Activated CD4-positive, alpha-beta T cell treated with anti-CD3 and anti-CD28 coated beads, Interleukin-2, amount 50 U/mL, for 1 hour (primary cell): ENCODE measurements at places on chromosomes 2 and 18.

- DNase-seq = no peak
Measured at GRCh38 chr2:238166391-238167343, 7.9 kb downstream of the ERFE start.

DNA sequence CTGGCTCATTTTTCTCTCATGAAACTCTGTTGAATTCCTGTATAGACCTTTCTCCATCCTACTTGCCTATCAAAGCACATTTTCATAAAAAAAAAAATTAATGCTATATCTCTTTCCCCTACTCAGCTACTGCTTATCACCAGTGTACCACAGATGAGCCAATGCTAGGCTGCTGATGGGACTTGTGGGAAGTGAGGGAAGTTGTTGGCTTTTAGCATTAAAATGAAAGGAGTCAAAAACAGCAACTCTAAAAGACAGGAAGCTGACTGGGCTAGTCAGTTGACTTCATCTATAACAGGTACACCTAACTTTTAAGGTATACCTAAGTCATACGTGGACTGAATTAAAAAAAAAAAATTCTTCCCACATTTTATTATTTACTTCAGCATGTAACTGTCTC is 102.1 kb downstream of the FAM117B start:
- DNase-seq = no peak

DNA sequence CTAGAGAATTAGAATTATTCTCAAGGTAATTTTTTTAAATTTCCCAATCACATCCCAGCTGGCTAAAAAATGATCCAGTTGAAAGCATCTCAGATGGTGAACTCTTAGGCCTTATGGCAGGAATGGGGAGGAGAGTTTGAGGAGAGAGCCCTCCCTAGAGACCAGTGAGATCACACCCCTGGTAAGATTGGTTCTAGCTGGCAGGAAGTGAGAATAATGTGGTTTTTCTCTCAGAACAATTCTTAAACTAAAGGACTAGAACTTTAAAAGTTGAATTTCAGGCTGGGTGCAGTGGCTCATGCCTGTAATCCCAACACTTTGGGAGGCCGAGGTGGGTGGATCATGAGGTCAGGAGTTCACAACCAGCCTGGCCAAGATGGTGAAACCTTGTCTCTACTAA is 120.2 kb downstream of the MYO3B start:
- no peak for DNase-seq

DNA sequence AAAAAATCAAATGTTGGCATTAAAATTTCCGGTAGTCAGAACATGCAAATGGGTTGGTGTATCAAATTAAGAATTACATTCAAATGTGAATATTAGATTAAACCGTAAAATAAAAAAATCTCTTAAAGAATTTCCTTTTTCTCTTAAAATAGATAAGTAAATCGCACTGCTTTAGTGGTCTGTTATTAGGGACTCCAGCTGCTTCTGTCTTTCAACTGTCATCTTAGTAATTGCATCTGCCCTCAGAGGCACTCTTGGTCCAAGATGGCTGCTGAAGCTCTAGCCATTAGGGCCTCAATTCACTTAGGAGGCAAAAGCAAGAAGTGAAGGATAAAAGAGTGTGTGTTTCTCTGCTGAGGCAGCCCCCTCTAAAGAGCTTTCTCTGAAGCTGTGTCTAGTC is 132.4 kb downstream of the MGAT5 start:
- DNase-seq = no peak

GRCh38 chr2:104658144-104658835 is 195.6 kb upstream of the POU3F3 start:
- no peak for DNase-seq

DNA sequence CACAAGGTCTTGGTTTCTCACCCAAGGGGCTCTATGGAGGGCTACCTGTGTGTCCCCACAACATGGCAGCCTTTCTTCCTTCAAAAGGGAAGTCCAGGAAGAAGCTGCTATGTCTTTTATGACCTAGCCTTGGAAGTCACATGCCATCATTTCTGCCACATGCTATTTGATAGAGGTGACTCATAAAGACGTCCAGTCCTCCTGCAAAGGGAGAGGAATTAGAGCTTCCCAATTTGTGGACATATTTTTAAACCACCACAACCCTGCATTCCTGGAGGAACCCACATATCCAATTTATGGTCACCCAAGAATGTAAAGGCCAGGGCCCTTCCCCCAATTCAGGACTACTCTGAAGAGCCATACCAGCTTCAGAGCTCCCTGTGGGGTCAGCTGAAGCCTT is 246.2 kb downstream of the CYP26B1 start:
- no peak for DNase-seq

DNA sequence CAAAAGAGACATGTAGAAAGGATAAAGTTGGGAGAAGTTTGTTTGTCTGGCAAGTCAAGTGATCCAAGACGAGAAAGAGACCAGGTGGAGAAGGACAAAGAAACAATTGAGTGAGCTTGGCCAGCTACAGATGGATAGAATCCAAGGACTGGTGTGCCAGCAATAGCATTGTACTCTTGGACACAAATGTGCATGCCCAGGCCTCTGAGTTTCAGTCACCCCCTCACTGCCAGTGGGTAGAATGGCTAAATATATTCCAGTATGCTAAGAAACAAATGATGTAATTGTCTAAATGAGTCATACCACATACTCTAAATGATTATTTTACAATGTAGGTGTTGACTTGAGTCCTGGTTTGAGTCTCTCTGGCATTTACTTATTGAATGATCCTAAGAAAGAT is 881.3 kb downstream of the LRRTM4 start:
- DNase-seq = no peak

GRCh38 chr18:55844382-55844781 is 256.4 kb upstream of the TCF4 start:
- no peak for DNase-seq

DNA sequence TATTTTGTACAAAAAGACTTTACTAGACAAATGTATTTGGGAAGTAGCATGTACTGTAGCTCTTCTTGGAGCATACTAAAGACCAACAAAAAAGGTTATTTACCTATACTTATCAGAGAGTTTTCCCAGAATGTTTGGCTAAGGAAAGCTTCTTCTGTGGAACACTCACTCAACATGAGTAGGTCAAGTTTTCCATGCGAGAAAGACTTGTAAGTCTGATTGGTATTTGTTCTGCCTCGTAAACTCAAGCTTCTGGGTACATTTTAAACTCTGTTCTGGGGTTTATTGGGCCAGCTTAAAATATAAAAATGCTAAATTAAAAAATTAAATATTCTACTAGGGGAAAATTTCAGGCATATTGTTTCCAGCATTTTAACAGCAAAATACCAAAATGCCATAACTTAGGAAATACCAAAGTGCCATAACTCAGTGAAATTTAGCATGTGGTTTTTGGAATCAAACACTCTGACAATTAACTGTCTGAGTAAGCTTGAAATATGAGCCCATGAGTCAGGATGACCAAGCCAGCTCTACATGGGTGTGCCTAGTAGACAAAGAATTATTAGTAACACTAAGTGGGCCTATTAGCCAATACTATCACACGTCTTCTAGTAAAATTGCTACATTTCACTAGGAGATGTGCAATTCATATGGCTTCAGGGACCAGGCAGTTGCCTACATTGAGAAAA is 47.3 kb upstream of the SERPINE2 start:
- DNase-seq = no peak

DNA sequence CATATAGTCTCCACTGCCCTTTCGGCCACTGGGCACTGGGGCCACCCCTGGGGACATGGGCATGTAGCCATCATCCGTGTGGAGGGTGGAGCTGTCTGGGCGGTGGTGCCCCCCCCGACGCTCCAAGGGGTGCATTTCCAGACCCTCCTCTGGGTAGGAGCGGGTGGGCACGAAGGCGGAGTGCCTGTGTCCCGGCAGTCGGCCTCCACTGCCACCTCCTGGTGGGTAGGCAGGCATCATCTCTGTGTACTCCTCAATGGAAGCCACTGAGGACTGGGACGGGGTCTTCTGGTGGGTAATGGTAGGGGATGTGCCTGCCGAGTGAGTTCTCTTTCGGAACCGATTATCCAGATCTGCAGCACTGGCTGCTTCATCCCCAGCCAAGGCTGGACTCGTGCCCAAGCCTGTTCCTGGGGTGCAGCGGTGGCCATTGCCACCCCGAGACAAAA is 2.8 kb downstream of the IRS1 start:
- peak; percentile 10 for DNase-seq

- DNase-seq = no peak
Measured at GRCh38 chr2:177535958-177536504, 143.5 kb downstream of the AGPS start.

DNA sequence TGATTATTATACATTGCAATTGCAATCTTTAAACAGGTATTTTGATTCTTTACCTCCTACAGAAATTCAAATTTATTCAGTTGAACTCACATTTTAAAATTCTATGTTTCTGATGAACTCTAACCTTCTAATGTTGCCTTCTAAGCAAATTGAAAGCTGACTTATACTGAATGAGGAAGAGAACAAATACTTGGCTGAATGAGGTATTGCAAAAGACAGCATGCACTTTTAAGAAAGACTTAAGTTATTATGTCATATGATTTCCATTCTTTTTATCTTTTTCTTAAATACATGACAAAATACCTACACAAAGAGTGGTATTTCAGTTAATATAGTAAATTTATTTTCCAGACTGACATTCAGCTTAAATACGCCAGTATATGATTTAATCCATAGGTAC is 64.7 kb downstream of the FAM228A start:
- no peak for DNase-seq

- DNase-seq = no peak
Measured at GRCh38 chr2:15158100-15158499, 403.0 kb downstream of the NBAS start.

- DNase-seq = no peak
Measured at GRCh38 chr18:74589021-74589420, 8.6 kb upstream of the ZNF407 start.

- DNase-seq = no peak
Measured at GRCh38 chr18:46257366-46257765, 153.2 kb downstream of the HAUS1 start.

- no peak for DNase-seq
Measured at GRCh38 chr18:25553631-25554263, 201.8 kb upstream of the ZNF521 start.

DNA sequence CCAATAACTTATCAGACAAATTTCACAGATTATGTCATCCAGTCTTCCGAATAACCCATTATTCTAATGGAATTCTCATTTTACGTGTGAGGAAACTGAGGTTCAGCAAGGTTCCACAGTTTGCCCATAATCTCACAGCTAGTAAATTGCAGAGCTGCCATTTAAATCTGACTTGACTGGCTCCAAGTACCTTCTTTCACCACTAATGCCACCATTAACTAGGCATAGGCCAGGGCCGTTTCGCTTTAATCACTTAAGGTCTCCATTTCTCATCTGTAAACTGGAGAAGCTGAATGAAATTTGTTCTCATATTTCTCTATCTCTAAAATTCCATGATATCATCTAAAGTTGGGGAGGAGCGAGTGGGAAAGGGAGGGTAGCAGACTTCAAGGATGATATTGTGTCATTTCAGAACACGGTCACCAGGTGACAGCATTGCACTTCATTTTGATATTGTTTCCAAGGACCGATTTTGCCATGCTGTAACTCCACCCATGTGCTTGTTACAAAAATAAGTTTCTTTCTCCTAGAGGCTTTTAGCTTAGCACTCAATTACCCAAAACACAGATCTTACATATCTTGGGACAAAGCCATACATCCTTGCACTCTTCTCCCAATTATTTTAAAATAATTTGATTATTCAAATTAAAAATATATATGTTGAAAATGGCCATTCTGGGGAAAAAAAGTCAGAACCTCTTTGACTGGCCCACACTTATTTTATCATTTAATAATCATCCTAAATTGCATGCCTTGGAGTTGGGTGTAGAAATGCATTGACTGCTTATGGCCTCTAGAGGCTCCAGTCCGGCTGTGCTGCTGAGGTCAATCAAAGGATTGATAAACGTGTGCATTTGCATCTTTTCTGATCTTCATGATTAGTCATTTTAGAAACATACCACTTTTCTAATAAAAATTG is 123.8 kb downstream of the AKAIN1 start:
- peak; percentile 8 for DNase-seq

- DNase-seq = no peak
Measured at GRCh38 chr18:55744206-55744605, 156.2 kb upstream of the TCF4 start.

- DNase-seq = no peak
Measured at GRCh38 chr2:214696681-214697080, 112.8 kb downstream of the BARD1 start.

- no peak for DNase-seq
Measured at GRCh38 chr2:27705851-27706622, 42.3 kb downstream of the SLC4A1AP start.

DNA sequence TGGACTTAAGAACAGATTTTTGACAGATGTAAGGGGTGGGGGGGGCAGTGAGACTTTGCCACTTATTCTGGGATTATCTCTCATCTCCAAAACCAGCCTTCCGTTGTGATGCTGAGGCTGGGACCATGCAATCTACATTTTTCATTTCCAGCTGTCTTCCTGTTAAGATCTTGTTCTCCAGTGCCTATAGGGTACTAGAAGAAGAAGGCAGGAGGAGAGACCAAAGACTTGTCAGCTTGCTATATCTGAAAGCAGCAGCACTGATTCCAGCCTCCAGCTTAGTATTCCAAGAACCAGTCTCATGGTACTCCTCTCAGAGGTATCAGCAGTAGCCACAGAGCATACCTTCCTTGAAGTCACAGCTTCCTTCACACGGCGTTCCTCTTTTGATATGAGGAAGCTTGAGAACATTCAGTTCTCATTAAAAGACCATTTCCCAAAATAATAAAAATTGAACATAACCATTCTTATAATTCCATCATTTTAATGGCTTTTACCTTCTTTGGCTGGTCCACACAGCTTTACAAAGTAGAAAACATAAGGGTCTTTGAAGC is 49.8 kb downstream of the USP34 start:
- no peak for DNase-seq

DNA sequence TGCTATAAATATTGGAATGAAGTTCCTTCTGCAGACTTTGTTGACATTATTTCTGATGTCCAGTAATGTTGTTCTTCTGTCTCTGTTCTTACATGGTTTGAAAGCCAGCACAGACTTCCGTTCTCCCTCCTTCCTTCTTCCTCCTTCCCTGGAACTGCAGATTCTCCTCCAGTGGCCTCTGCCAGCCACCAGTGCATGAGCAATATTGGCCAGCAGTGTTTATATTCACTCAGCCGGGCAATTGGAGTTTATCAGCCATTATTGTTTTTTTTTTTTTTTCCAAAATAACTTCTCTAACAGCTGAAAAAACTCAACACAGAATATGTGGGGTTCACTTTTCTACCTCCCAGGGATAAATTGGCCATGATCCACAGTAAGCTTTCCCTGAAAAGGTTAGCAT is 86.8 kb downstream of the ADCYAP1 start:
- no peak for DNase-seq

- no peak for DNase-seq
Measured at GRCh38 chr2:20573620-20574422, 77.1 kb downstream of the HS1BP3 start.

- no peak for DNase-seq
Measured at GRCh38 chr2:45851111-45851510, 199.6 kb downstream of the PRKCE start.

GRCh38 chr2:147696426-147696825 is 148.4 kb upstream of the ACVR2A start:
- no peak for DNase-seq

GRCh38 chr2:174602745-174603144 is 5.1 kb upstream of the WIPF1 start:
- DNase-seq = no peak
